ENCODE measurements at places on chromosomes 6 and 20.

DNA sequence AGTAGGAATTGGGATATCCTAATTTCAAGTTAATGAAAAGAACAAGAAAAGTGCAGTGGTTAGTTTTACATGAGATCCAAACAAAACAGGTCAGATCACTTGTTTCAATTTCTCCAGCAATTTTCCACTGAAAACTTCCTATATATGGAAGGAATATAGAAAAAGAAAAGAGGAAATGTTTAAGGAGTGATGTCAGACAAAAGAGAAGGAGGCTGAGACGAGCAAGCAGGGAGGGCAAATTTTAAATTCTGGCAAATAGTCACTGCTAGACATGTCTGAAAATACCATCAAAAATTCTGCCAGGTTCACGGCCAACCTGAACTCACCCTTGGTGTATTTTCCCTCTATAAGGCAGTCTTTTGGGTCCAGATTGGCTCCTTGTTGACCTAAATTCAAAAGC is 9.5 kb upstream of the NUP153 start:
- no peak for DNase-seq

GRCh38 chr6:31466466-31466865 is 31.5 kb upstream of the MICB start:
- no peak for DNase-seq

DNA sequence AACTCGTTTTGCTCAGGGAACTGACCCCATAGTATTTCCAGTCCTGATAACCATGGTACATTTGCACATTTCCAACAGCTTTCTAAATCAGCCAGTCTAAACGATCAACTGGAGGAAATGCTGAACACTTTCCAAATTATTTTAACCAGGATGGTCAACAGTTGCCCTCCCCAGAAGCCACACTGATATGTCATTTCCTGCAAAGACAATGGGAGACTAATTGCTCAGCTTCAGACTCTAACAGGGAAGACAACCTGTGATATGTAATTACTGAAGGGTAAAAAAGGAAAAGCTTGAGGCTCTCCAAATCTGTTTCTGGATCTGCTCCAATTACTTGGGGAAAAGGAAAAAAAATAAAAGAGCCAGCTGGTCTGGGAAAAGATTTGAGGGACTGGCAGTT is 88.8 kb downstream of the FYN start:
- DNase-seq: no peak

GRCh38 chr6:136564180-136564579 is 14.0 kb upstream of the MAP7 start:
- DNase-seq: no peak

GRCh38 chr6:47701363-47701762 is 3.0 kb downstream of the ADGRF4 start:
- no peak for DNase-seq

Data from cardiac septum (tissue), 1 donor.